ENCODE measurements at places on chromosomes 3 and 15.

DNA sequence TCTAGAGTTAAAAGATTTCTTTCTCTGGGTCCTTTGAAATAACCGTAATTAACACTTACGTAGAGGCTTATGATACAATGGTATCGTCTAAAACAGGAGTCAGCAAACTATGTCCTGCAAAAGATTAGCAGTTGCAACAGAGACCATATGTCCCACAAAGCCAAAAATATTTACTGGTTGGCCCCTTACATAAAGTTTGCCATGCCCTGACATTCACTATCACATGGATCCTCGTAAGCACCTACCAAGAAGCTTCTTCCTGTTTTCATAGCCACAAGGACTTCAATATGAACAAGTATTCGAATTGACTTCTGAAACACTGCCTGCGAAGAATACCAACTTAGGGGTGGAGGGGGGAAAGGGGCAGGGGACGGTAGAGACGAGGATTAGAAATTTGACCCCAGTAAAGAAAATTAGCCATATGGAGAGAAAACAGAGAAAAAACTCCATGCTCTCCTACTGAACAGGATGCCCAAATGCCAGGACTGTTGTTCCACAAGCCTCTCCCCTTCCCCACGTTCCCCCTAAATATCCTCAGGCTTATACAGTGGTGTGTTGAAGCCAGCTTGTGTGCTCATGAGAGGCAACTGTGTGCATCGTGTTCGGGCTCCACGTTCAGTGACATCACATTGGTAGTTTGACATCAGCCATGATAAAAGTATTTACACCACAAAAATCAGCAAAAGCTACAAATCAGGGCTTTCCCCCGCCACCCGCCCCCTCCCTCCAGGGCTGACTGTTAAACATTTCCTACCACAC lies 144.1 kb upstream of the HES1 start:
- no peak for DNase-seq

- no peak for DNase-seq
Observed at GRCh38 chr3:44104668-44105321, 136.9 kb upstream of the TOPAZ1 start.

DNA sequence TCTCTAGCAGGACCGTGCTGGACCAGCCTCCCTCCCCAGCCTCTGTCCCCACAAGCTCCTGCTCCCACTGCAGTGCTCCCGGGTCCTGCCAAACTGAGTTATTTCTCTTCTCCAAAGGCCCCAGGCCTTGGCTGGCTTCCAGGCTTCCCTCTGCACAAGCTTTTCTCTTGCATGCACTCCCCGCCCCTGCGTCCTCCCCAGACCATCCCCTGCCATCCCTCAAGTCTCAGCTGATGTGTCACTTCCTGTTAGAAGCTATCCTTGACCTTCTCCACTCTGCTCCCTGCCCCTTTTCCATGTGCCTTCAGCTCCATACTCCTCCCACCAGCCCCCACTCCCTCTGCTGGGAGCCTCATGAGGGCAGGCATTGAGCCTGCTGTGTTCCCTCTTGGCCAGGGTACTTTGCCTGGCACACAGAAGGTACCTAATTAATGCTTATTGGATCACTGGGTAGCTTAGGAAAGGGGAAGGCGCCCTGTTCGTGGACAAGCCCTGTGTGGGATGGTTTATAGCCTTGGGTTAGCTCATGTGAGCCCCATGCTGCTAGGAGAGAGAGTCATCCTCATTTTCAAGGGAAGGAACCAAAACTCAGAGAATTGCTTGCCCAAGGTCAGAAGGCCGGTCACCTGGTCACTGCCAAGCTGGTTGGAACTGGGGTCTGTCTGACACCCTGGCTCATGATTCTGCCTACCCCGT lies 56.4 kb downstream of the FEM1B start:
- peak; percentile 75 for DNase-seq

DNA sequence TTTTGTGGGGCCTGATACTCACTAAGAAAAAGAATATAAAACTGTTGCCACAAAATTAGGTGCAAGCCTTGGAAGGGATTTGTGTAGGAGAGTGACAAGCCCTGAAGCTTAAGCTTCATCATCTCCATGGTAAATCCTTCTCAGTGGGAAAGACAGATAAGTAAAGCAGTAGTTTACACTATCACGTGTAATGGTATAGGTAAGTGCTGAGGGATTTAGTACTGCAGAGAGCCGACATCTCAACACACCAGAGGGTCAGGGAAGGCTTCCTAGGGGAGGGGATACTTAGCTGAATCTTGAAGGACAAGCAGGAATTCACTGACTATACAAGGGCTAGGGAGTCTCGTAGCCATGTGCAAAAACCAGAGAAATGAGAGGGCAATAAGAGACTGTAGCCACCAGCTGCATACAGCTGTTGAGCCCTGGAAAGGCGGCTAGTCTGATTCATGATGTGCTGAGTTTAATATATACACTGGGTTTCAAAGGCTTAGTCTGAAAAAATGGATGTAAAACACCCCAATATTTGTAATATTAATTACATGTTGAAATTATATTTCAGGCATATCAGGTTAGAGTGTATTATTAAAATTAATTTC lies 11.1 kb downstream of the SLC24A1 start:
- no peak for DNase-seq

DNA sequence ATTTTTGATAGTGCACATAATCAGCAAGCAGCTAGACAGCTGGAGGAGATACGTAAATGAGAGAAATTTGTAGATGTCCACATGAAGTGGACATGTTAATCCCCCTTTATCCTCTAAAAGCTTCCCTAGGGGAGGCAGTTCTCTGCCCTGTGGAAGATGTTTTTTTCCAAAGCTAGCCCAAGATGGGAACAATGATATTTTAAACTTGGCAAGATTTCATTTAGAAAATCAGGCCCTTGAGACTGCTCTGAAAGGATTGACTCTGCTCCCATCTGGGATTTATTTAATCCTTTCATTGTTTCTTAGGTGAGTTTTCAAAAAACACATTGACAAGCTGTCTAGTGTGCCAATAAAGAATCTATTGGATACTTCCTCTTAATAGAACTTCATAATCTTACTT lies 92.0 kb downstream of the SYNPR start:
- no peak for DNase-seq

DNA sequence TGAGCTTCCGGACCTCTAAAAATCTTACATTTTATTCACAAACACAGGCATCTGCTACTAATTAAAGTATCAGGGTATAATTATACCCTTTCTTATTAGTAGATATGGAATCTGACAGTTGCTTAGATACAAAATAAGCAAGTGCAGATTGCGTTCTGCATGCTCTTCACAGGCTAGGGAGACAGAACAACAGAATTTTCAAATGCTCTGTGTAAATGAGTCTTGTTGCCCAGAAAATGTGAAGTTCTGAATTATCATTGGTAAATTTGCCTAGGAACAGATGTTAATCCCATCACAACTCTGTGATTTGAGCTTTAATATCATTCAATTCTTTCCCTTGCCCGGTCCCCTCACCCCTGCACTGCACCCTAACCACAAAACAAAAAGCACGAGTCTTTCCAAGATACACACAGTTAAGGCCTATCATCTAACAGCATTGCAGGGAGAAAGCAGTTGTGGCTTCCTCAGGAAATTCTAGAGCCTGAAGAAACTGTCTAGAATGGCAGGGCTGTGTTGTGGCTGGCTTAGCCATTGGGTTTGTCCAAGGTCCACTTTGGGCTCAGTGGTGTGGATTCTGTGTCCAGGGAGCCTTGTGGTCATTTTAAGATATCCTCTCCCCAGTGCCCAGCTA lies 119.8 kb downstream of the PDCD6IP start:
- no peak for DNase-seq

- DNase-seq = no peak
Observed at GRCh38 chr3:138307899-138308298, 21.8 kb downstream of the NME9 start.

GRCh38 chr3:89179355-89180001 lies 72.1 kb downstream of the EPHA3 start:
- DNase-seq = peak; percentile 91

GRCh38 chr15:89127054-89127702 lies 38.9 kb downstream of the ABHD2 start:
- no peak for DNase-seq

DNA sequence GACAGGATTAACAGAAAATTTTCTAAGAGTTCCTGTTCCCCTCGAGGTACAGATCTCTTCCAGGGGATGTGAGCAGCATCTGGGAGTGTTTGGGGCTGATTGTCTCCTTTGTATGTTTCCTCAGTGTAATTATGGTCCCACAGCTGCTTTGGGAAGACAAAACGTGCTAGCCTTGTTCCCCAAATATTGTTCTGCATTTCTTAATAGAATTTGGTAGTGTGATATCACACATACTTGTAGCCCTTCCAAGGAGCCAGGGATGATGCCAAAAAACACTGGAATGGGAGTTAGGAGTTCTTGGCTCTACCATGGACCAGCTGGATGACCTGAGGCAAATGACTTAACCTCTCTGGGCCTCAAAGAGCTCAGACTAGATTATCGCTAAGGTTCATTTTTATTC lies 19.0 kb upstream of the AGBL1 start:
- no peak for DNase-seq

- DNase-seq = no peak
Observed at GRCh38 chr3:20739814-20740213, 553.8 kb upstream of the SGO1 start.

DNA sequence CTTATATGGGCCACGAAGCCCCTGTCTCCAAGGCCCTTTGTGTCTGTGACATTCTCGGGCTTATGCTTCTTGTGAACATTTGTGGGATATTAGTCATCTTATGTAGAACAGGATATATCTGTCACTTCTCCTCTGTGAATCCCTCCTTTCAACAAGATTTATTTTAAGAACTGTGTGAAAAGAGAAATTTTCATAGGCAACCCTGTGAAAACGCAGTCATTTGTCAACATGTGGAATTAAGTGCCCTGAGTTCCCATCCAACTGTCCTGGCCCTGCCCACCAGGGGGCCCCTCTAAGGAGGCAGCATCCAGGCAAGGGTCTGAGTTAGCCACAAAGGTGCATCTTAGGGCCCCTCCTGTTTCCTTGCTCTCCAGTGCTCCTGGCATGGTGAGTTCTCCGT lies 76.8 kb upstream of the CHRNA7 start:
- DNase-seq = peak; percentile 51

GRCh38 chr3:58497097-58497496 lies 5.2 kb downstream of the KCTD6 start:
- DNase-seq = no peak

DNA sequence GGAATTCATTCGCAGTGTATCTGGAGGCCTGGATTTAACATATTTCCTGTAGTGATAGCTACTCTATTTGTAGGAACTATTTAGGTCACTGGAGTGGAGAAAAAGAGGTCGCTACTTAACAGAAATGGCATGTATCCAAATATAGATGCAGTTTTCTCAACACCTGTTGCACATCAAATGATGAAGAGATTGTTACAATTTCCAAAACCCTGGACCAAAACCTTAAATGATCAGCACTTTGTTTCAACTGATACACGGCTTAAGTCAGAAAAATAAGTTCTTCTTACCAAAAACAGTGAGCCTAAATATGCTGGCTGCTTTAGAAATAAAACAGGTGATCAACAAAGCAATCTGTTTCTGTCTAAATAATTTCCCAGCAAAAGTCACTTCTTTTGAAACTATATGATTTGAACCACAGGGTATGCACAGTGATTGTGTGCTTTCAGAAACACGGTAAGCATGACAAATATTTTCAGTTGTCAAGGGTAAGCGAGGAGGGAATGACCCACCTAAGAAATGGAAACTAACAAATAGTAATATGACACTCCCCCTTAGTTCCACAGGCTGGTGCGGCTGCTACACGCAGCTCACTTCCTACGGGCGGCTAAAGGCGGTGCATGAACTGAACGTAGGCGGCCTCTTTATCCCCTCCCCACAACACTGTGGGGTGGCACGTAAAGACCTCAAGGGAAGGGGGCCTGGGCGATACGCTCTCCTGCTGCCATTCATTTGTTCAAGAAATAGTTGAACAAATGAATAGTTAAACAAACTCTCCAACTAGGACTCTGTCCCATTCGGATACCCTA lies 1.1 kb downstream of the EHD4 start:
- peak; percentile 52 for DNase-seq

DNA sequence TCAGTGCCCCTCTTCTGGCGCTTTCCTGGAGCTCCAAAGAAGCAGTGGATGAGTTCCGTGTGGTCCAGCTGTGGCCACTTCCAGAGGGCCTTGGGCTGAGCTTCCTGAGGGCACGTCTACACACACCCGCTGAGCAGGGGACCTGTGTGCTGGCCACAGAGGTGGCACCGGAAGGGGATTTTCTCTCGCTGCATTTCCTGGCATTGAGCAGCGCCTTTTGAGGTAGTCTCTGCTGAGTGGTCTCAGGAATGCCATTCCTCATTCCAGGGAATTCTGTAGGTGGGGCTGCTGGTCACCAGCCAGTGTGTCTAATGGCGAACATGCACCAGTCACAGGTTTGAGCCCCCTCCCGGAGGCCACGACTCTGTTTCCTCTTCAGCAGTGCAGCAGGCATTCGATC lies 48.1 kb downstream of the AMOTL2 start:
- DNase-seq = no peak

- no peak for DNase-seq
Observed at GRCh38 chr3:105793040-105793439, 75.8 kb downstream of the CBLB start.

DNA sequence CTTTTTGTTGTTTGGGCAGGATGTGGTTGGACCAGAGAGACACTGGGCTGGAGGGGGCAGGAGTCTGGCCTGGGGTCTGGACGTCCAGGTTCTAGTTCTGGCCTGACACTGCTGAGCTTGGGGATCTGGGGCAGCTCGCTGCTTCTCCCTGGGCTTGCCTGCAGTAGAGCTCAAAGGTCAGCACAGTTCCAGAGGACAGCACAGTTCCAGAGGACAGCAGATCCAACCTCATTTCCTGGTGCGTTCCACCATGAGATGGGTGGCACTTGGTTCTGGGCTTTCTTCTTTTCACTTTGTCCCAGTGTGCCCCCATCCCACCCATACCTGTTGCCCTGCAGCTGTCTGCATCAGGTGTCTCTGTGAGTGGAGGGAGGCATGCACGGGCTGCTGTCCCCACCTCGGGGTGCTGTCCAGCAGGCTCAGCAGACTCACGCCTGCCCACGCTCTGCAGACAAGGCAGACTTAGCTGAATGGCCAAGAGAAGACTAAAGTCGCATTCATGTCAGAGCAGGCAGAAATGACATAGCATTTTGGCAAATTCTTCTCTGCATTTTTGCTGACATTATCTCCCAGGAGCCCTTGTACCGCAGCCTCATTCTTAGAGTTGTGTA lies 16.7 kb downstream of the CACNA2D3 start:
- DNase-seq = no peak

DNA sequence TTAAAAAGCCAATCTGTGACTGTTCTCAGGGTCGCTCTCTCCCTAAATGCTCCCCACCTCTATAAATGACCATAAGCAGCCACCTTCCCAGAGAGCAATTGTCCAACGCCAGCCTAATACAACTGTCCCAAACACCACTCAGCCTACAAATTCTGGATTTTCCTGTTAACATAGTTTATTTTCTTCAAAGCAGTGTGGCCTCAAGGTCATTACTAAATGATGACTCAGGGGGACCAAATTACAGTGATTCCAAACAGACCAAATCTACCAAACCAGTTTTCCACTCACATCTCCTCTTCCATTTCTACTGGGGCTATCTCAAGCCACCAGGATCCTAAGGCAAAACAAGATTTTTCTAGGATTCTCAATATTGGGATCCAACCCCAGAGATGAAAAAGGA lies 22.5 kb downstream of the HEXA start:
- DNase-seq = no peak

- no peak for DNase-seq
Observed at GRCh38 chr3:67624078-67624477, 30.3 kb downstream of the SUCLG2 start.

All from fibroblast of skin of scalp (primary cell).